Activated CD4-positive, alpha-beta T cell treated with anti-CD3 and anti-CD28 coated beads, Interleukin-2, amount 50 U/mL, for 48 hours (primary cell): ENCODE measurements at places on chromosomes 3 and 15.

GRCh38 chr3:49470714-49471420 lies 800 bp downstream of the DAG1 start:
- DNase-seq: no peak

DNA sequence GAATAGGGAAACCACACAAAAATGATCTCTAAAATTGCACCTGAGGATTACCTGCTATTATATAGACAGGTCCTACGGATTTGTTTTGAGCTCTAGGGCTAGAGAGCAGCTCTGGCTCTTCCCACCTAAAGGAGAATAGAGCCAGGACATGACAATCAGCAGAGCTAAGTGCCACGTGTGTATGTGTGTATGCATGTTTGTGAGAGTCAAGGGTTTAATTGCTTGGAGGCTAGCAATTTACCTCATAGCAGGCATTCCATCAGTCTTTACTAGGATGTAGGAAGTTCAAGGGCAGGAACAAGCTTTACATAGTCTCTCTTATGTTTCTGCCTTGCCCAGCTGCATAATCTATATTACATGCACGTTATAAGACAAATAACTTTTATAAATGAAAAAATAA lies 498.2 kb downstream of the NSUN3 start:
- no peak for DNase-seq

GRCh38 chr3:8441969-8442559 lies 59.6 kb upstream of the LMCD1 start:
- DNase-seq: no peak

DNA sequence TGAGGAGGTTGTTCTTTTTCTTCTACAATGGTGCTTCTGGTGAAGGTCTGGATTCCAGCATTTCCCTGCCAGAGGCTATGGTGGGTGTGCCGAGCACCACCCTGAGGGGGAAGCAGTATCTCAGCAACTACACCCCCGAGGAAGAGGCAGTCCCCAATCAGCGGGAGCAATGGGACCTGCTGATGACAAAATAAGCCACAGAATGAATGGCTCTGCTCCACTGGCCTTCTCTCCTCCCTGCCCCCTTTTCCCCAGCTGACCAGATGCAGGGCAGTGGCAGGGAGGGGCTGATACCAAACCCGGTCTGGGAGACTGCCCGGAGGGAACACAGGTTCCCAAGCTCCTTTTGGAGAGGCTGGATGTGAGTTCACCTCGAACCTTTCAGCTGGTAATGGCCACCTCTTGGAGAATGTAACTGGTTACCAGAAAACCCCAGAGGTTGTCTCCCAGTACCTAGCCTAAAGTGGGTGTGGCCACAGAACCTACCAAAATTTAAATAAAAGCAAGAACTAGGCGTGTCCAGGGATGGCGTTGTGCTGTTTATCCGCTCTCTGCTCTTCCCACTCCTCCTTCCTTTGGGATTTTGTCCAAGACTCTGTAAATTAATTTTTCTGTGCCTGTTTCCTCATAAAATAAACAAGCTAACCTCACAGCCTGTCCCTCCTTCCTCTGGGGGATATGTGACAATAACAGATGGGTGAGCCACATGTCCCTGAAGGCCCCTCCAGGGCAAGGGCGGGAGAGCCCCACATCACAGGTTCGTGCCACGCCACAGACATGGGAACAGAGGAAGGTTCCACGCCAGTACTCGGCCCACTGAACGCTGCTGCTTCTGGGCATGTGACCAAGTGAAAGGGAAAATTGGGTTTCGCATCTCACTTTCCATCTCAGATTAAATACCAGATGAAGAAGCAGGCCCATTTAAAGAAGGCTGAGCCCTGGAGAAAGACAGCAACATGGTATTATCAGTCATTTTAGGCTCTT lies 35.1 kb upstream of the SPTBN5 start:
- DNase-seq: peak; percentile 46

DNA sequence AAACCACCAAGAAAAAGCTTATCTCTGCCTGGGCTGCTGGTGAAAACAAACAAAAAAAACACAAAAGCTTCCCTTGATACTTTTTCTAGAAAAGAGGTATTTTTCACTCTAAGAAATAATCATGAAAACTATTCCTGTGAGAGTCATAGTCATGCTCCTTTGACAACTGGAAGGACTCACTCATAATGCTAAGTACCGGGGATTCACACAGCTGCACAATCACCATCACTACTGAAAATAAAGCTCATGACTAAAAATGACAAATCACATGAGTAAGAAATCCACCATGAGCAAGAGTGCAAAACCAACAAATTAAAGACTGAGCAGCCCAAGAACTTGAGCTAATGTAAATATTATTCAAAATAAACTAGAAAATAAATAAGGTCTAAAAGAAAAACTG lies 10.6 kb upstream of the POU1F1 start:
- no peak for DNase-seq
